ENCODE measurements at places on chromosomes 3 and 15.
A peak's percentile ranks its signal among the peaks of the same experiment; 100 is the strongest.

- no peak for DNase-seq
Measured at GRCh38 chr15:31149987-31150386, 48.5 kb upstream of the TRPM1 start.

DNA sequence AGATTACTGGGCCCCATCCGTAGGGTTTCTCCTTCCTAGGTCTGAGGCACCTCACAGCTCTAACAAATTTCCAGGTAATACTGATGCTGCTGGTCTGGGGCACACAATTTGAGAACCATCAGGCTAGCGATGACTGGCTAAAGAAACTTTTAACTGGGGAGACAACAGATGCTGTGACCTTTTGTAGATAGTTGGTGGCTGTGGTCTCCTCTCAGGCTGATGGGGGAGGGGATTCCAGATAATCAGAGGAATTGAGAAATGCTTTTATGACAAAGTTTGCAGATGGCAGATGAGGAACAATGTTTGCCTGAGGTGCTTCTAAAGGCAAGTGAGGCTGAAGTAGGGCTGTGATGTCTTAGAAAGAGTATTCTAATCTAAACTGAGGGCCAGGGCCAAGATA is 13.8 kb upstream of the CCR9 start:
- DNase-seq, result no peak

DNA sequence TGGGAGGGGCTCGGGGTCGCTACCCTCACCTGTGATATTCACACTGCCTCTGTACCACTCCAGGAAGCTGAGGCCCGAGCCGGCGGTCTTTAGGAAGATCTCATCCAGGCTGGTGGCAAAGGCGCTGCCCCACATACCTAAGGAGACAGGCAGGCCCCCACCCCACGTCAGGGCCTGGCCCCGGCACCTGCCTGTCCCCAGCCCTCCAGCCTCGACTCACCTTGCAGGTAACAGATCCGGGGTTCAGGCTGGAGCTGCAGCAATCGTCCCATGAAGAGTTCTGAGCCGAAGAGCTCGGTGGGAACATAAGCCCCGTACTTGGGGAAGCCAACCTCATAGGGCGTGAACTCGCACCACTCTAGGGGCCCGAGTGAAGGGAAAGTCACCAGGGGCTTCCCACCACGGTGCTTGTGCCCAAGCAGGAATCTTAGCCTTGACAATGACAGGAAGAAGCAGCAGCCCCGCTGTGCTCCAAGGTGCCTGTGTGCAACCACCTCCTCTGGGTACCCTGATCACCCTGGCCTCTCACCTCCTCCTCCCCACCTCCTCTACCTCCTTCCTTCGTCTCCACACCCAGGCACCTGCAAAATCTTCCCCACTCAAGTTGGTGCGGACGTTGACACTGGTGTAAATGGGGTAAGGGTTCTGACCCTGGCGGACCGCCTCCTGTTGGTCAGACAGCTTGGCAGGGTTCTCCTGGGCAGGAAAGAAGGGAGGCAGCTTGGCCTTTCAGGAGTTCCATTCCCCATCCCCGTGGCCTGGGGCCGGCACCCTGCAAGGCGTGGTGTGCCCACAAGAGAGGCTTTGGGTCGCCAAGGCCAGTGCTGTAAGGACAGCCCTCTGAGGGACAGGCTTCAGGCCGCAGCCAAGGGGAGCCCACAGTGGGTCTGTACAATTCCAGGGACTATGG is 10.6 kb downstream of the PLA2G4F start:
- DNase-seq, result no peak

DNA sequence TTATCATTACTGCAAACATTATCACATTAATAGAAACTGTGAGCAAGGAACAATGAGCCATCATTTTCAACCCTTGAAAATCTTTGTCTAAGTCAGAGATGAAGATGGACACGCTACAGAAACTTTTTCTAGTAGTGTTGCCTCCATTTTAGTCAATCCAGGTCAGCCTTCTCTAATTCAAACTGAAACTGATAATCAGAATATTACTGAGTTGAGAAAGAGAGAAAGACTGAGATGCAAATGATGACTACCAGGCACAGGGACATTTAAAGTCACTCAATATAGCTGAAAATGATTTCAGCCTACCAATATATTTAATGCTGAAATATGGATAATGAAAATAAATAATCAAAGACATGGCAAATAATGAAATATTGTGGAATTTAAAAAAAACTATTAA is 261.4 kb downstream of the GBE1 start:
- DNase-seq, result no peak

GRCh38 chr3:150410311-150411105 is 2.4 kb downstream of the TSC22D2 start:
- peak; percentile 31 for DNase-seq

DNA sequence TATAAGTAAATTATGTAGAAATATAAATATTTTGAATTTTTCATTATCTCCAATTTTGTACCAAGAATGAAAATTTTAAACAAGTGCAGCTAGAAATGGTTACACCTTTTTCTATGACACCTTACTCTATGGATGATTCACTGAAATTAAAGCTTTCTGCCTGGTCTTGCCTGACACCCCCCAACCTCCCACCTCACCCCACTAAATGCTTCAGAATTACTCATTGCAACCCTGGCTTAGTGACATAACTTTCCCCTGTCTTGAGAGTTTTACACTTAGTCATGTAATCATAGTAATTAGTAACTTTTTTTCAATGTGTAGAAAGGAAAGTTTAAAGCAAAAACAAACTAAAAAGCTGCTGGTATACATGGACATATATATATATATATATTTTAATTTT is 42.0 kb upstream of the MEIS2 start:
- DNase-seq, result no peak

DNA sequence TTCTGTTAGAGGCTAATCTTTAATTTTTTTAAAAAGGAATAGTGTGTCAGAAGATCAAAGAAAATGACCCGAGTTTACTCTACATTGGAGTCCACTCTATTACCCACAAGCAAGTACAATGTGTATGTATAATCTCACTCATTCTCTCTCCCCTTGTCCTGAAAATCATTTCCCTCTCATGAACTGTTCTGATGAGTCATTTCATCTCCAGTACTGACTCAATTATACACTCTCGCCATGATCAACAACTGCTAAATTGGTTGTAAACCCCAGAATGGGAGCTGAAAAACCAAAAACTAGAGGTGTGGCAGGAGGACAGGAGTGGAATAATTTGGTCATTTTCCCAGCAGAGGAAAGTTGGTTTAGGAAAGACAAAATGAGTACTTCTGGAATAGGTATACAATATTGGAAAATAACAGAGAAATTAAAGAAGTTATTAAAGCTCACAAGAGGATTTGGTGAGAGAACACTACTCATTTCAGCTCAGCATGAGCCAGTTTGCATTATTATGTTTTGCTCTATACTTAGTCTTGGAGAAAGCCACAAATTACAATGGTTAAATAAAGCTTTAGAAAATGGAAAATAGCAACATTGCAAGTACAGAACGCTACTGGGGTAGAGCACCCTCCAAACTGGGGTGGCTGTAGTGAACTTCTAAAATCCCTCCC is 144.3 kb upstream of the PFN2 start:
- no peak for DNase-seq

GRCh38 chr15:88344786-88345185 is 88.2 kb upstream of the NTRK3 start:
- no peak for DNase-seq

GRCh38 chr3:88101142-88101541 is 42.1 kb downstream of the ZNF654 start:
- DNase-seq, result no peak

GRCh38 chr3:80785475-80785874 is 976.0 kb downstream of the GBE1 start:
- no peak for DNase-seq

DNA sequence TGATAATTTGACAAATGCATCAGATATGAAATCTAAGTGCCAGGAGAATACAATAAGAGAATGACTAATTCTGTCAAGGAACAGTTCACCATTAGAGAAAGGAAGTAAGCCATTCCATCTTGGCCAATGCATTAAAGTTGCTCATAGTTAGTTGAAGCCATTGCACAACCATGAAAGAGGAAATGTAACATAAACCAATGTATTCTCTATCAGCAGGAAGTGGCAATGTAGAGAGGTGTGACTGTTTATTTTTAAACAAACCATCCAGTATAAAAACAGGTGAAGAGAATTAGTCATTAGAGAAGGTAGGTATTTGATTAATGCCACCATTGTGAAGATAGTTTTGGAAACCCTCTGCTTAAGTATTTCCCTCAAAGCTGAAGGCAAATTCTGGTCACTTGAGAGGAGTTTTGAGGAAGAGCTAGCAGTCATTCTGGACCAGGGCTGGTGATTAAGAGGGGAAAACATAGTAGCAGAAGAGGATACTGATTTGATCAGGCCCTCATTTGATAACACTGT is 10.7 kb upstream of the ANXA2 start:
- DNase-seq, result peak; percentile 40

GRCh38 chr3:49940667-49941249 is 808 bp downstream of the RBM6 start:
- DNase-seq, result no peak

GRCh38 chr3:72830452-72831223 is 17.6 kb downstream of the SHQ1 start:
- no peak for DNase-seq

- DNase-seq, result no peak
Measured at GRCh38 chr3:165128544-165128943, 50.2 kb upstream of the SI start.

DNA sequence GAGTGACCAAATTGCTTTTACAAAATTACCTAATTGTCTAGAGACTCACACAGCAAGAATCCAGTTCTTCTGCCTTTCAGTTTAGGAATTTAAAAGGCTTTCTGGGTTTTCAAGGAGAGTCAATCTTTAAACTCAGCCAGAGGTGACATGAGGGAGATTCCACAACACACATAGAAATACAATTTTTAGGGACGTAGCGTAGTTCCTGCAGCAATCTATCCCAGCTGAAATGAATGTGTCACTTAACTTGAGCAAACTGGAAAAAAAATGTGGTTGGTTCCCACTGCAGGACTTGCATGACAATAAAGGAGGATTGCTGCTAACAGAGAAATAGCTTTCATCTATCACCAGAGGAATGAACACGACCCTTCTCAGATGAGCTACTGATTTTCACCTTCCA is 269.7 kb downstream of the OTOL1 start:
- no peak for DNase-seq

DNA sequence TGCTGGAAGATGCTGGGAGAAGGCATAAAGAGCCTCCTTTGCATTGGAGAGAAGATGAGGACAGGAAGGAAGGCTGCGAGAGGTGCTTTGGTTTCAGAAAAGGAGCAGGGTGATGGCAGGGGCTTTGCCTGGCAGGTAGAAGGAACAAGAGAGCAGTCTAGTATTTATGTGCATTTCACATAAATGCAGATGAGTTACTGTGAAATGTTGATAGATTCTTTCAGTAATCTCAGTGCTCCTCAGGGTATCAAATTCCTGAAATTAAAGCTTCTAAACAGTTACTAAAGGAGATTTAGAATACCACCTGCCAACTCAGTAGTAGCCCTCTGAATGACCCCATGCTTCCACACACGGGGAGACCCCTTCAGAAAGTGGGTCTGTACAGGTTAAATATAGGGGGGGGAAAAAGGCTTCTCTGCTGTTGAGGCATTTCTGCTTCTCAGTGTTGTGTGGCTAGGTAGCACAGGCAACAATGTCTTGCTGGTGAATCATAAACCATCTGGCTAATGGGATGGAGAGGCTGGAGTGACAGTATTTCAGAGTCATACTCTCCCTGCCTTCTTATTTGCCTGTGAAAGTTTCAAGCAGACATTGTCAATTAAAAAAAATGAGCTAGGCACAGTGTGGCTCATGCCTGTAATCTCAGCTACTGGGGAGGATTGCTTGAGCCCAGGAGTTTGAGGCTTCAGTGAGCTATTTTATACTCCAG is 14.3 kb upstream of the FBXL22 start:
- no peak for DNase-seq

DNA sequence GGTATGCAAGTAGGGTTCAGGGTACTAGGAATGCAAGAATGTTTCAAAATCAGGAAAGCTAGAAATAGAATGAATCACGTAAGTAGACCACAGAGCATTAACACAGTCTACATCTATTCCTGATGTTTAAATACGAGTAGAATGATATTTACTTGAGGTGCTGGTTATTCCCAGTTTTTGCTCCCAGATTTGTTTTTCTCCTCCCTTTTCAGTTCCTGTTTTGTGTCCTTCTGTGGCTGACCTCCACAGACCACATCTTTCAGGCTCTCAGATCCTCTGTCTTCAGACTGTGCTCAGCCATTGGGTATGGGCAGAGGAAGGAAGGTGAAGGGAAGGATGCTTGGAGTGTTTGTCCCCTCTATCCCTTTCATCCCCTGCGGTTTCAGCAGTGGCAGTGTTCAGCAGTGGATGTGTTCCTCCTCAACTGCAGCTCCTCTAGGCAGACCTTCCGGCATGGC is 276.6 kb downstream of the ZNF621 start:
- DNase-seq, result no peak

GRCh38 chr15:80906159-80906766 is 83.4 kb downstream of the MESD start:
- no peak for DNase-seq

- DNase-seq, result no peak
Measured at GRCh38 chr3:45178183-45179023, 32.2 kb upstream of the CDCP1 start.

All from CD4-positive, CD25-positive, alpha-beta regulatory T cell (primary cell).